Liver (tissue), 10 donors: ENCODE measurements at places on chromosomes 3 and 15. TPM values are rescaled to one million over a fixed set of nuclear protein-coding genes. Genes with fewer than 3 reads are reported as not detected.

The AMIGO3 gene
- not detected for total RNA-seq

The DAZL gene
- not detected for total RNA-seq

The MYZAP gene
- 1.8 TPM for total RNA-seq

The PODXL2 gene
- 0.67 TPM for total RNA-seq

The GPR156 gene
- total RNA-seq = 0.17 TPM

The GPR149 gene
- total RNA-seq = not detected

The CILP gene
- 0.28 TPM for total RNA-seq

The CHL1 gene
- total RNA-seq = 8.1 TPM

The EPHA6 gene
- 0.17 TPM for total RNA-seq

The LCTL gene
- total RNA-seq = not detected

The LOXL1 gene
- 2.0 TPM for total RNA-seq

The IQCF5 gene
- not detected for total RNA-seq

The KCNMB3 gene
- 2.8 TPM for total RNA-seq

The MITF gene
- 2.9 TPM for total RNA-seq

The PLA2G4D gene
- total RNA-seq = not detected

The LINGO1 gene
- 0.50 TPM for total RNA-seq

The SPATA12 gene
- not detected for total RNA-seq

The TGM5 gene
- not detected for total RNA-seq

The TTLL13 gene
- total RNA-seq = 0.08 TPM

The CACNA2D3 gene
- 0.08 TPM for total RNA-seq

The SCG3 gene
- 0.05 TPM for total RNA-seq

The NPAP1 gene
- total RNA-seq = not detected

The ZIC4 gene
- total RNA-seq = not detected

The NR2E3 gene
- total RNA-seq = not detected

The CFAP100 gene
- total RNA-seq = not detected

The PROK2 gene
- 0.84 TPM for total RNA-seq

The PDE12 gene
- total RNA-seq = 13.1 TPM
